Endothelial cell of umbilical vein (primary cell): ENCODE measurements at places on chromosomes 7 and 10. TPM values are rescaled to one million over a fixed set of nuclear protein-coding genes. Genes with fewer than 3 reads are reported as not detected.

- DNase-seq, result peak; percentile 68
Observed at GRCh38 chr10:91163869-91164474, 56.5 kb upstream of the PCGF5 start.

DNA sequence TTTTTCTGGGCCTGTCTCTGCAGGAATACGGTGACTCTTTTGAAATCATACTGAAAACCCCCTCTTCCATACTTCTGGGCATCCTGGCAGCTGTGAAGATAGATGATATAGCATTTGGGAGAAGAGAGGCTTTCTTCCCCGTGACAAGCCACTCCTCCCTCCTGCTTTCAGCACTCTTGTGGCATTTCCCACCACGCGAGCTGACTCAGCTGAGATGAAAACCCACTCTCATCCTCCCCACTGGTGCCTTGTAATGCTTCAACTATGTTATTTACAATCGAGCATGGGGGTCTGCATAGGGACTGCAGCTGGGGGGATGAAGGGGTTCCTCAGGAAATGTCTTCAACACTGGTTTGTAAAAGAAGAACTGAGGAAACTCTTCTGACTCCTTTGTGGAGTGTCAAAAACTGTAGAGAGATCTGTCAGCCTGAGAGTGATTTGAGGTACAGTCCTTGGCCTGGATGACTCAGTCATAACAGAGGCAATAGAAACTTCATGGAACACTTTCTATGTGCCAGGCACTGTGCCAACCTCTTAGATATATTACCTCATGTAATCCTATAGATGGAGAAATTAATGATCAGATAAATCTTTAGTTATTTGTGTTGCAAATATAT is 1.7 kb upstream of the TBATA start:
- no peak for DNase-seq

GRCh38 chr7:112189691-112190090 is 16.5 kb downstream of the DOCK4 start:
- DNase-seq, result no peak

CALU gene
- polyA plus RNA-seq, result 111 and 135 TPM in 2 replicates

ADRB1 gene
- 0.23 and 0.49 TPM in 2 replicates for polyA plus RNA-seq

TMEM139 gene
- polyA plus RNA-seq, result 0.32 and 0.37 TPM in 2 replicates

GRCh38 chr10:91590904-91591796 is 41.7 kb downstream of the PPP1R3C start:
- peak; percentile 95 for DNase-seq
